ENCODE measurements at places on chromosomes 6 and 20.
A peak's percentile ranks its signal among the peaks of the same experiment; 100 is the strongest.

GRCh38 chr6:26240157-26241032 is 124.6 kb upstream of the BTN3A2 start:
- DNase-seq, result peak; percentile 82

- no peak for DNase-seq
Measured at GRCh38 chr6:168216117-168216516, 103.5 kb downstream of the DACT2 start.

DNA sequence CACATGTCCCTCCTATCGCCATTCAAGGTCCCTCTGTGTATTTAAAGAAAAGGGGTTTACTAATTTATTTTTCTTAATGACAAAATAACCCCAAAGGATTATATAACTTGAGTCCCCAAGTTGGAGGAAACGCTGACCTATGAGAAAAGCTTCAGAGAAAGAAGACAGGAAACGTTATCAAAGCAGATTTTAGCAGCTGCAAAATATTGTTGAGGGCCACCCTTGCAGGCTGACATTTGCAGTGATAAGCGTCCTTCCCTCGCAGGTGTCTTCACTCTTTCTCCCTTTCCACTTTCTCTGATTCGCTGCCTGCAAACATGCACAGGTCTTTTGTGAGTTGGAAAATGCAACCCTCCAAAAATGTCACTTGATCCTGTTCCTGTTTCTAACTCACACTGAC is 103.2 kb upstream of the RIPOR2 start:
- no peak for DNase-seq

DNA sequence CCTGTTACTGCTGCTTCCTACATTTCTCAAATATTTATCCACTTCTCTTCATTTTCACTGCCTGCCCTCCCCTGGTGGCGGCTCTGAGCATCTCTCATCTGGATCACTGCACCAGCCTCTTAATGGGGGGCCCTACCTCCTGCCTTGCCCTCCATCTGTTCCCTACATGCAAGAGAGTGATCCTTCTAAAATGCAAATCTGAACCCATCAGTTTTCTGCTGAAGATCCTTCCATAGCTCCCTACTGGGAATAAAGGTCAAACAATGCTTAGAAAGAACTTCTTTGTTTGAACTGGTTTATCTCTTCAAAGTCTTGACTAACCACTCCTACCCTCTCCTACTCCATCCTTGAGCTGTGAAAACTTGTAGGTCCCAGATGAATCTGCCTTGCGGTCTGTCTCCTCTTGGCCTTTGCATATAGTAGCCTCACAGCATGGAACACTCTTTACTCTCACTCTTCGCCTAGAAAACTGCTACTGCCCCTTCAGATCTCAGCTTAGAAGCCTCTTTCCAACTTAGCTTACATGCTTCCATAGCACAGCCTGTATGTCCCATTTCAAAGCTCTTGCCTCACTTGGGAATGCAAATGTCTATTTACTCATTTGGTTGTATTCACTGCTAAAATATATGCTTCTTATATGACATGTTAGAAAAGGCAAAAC is 119.3 kb downstream of the QRSL1 start:
- DNase-seq, result no peak

DNA sequence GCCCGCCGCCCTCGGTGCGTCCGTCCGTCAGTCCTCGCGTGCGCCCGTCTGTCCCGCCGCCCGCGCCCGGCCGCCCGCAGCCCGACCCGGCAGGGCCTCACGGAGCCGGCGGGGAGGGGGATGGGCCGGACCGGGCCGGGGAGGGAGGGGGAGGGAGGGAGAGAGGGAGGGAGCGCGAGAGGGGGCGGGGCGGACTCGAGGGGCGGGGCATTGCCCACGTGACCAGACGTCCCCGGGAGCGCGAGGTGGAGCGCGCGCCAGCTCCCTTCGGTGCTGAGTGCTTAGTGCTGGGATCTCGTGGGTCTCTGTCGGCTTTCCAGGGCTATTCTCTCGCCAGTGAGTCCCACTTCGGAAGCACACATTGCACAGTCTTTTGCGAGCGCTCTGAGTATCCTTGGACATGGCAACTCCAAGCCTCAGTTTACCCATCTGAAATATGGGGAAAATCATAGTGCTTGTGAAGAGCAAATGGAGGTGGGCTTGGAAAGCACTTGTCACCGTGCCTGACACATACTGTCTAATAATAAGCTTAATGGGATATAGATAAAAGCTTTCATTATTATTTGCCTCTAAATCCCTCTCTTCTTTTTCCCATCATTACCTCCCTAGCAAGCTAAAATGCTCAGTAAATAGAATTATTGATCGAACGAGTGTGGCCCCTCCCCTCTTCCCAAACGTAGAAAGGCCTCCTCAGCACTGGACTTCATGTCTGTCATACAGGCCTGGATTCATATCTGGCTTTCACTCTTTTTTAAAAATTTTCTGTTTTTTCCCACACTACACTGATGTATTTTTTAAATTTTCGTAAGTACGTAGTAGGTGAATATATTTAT is at the start of gene NCOA6:
NCOA6 (minus strand) TSS at position 122 of the 833 bp plus-strand sequence. CDS start 43,296 bp downstream, outside the sequence.
- peak; percentile 81 for DNase-seq

- no peak for DNase-seq
Measured at GRCh38 chr6:11245381-11246256, 13.2 kb upstream of the NEDD9 start.

DNA sequence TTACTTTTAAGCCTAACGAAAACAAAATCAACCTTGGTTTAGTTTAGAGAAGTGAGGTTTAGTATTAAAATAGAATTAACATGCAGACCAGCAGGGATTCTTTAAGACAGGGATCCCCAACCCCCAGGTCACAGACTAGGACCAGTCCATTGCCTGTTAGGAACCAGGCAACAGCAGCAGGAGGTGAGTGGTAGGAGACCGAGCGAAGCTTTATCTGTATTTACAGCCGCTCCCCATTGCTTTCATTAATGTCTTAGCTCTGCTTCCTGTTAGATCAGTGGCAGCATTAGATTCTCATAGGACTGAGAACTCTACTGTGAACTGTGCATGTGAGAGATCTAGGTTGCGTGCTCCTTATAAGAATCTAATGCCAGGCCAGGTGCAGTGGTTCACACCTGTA is 225.9 kb downstream of the NKAIN2 start:
- no peak for DNase-seq

DNA sequence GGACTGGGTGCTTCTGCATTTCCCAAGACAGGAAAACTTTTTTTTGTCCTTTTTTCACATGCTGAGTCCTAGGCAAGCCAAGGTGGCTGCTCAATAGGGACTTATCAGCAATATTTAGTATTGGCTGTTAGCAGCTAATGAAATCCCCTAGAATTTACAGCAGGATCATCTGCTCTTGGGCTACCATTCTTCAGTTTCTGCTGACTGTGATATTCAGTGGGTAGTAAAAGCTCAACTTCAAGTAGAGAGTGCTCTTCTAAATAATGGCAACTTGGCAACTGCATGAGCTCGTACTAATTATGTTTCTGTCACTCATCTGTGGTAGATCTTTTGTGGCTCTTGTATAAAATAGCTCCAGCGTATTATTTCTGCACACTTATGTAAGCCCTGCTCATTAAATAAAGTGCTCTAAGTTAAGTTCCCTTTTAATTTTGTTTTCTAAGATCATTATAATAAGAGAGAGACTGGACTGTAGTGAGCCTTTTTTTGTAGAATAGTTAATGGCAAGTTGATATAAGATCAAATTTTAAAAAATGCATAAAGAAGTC is 110.3 kb downstream of the SLC35F1 start:
- DNase-seq, result no peak

DNA sequence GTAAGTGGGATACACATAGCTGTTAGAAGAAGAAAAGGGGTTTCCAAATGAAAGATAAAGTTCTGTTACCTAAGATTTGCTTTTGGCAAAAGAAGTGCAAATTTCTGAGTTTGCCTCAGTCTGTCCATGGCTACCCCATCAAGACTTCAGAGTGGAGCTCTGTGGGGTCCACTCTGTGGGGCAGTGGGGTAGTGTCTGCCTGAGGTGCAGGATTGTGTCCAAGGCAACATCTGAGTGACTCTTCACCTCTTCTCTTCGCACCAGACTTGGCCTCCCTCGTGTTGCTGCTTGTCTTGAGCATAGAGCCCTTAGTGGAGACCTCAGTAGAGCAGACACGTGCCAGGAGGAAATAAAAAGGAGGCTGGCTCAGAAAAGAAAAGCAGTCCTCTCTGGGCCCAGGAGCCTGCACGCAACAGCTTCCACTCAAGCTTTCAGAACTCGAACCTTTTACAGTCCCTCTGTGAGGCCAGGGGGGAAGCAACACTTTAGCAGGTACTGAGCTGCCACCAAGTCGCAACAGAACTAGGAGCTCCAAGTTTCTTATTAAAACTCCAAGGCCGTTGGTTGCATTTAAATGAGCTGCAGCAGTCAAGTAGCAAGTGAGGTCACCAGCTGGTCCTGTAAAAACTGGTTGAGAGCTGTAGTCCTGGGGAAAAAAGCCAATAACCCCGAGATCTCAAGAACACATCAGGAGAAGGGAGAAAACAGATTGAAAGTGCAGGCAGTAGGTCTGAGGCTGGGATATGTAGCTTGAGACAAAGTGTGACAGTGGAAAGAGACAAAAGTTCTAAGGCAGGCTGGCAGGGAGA is 413.5 kb downstream of the CDC5L start:
- DNase-seq, result no peak

GRCh38 chr6:1014431-1014807 is 297.5 kb upstream of the FOXQ1 start:
- DNase-seq, result no peak

DNA sequence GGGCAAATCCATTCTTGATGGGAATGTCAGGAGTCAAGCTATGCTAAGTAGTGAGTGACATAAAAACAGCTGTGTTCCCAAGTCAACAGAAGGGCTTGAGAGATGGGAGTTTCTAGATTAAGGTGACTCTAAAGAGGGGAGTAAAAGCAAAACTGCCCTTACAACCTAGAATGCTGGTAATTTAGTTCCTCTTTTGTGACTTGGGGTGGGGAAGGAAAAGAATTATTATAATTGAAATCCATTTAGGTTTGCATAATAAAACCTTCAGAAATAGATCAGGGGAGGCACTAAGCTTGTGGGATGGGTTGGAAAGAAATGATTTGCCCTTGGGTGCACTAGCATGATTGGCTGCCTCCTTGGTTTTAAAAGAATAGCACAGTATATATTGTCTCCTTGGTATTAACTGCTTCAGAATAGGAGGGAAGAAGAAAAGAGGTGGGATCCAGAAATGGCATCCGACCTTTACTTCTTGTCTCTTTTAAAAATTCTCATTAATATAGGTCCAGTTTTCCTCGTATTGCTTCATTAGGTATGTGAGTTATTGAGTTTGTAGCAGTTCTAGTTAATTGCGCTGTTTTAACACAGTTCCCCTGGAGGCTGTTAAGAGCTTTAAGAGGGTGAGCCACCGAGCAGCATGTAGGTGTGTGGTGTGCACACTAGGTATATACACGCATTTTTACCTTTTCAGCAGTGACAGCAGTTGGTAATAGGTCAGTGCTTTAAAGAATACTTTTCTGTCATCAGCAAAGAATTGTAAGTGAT is 95.3 kb upstream of the VSTM2L start:
- no peak for DNase-seq

GRCh38 chr20:49186535-49187329 is 1.4 kb downstream of the STAU1 start:
- DNase-seq, result no peak

GRCh38 chr6:134170844-134171243 is 118.4 kb upstream of the SLC2A12 start:
- no peak for DNase-seq

DNA sequence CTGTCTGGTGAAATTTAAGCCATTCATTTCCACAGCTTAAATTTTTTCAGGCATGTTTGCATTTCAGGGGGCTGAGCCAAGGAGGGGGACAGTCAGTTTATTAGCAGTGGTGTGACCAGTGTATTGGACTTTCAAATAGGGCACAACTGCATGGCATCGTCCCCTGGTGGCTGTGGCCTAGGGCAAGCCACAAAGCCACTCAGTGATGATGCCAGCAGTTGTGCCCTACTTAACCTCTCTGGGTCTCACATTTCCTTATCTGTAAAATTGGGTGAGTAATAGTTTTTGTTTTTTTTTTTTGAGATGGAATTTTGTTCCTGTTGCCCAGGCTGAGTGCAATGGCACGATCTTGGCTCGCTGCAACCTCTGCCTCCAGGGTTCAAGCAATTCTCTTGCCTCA is 48.0 kb downstream of the CDC5L start:
- no peak for DNase-seq

DNA sequence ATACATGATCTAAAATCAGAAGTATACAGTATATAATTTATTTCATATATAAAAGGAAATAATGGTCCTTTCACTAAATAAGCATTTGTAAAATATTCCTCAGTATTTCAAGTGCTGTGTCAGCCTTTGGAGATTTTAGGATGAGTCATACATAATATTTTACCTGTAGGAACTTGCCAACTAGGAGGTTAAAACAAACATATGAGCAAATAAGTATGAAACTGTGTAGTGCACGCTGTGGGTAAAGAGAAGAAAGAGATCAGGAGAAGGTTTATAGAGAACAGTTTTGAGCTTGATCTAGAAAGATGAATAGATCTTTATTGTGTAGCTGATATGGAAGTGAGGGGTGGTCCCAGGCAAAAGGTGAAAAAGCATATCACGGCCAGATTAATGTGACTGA is 169.9 kb upstream of the RNF217 start:
- DNase-seq, result no peak

DNA sequence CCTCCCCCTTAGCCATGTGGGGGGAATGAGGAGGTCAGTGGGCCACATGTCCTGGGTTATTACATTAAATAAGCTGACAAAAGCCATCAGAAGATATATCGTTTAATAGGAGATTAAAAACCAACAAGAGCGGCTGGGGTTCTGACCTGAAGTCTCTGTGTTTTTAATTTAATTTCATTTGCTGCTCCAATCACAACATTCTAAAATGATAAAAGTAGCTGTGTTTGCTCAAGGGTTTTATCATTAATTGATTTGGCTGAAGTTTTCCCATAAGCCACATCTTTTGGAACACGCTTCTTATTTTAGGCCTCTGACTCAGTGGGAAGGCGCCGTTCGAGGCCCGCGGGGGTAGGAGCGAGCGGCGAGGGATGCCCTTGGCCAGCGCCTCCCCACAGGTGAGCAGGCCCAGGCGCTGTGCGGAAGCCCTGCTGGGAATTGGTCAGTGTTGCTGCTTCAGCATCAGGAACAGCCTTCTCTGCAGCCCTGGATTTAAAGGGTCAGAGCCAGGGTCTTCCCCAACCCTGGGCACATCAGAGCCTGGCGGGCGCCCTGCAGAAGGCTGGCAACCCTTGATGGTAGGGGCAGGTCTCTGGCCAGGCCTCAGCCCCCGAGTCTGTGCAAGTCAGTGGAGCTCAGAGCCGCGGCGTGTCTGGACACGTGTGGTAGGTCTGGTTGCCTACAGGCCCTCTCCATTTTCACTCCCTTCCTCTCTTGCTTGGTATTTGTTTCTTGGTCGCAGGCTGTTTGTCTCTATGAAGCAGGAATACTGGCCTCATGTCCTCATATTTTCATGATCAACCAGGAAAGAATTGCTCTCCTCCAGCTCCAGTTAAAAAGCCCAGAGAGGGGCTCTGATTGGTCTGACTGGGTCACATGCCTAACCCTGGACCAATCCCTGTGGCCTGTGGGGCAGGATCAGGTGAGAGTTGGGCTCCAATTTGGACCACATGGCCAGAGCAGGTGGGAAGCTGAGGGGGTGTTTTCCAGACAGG is 30.9 kb upstream of the MLN start:
- DNase-seq, result no peak

GRCh38 chr6:36930483-36930882 is 24.1 kb upstream of the PI16 start:
- DNase-seq, result no peak
